ENCODE measurements at places on chromosomes 2 and 18. TPM values are rescaled to one million over a fixed set of nuclear protein-coding genes. Genes with fewer than 3 reads are reported as not detected.

The ZNF532 gene
- total RNA-seq: 31.8 TPM

The TBR1 gene
- total RNA-seq: not detected

The CDK15 gene
- 5.7 TPM for total RNA-seq

The HOXD12 gene
- total RNA-seq: not detected

The TPRKB gene
- total RNA-seq: 41.1 TPM

The TDRD15 gene
- not detected for total RNA-seq

The ST8SIA5 gene
- not detected for total RNA-seq

The AQP12B gene
- not detected for total RNA-seq

The SLC14A1 gene
- total RNA-seq: 0.38 TPM

The GAL3ST2 gene
- 1.0 TPM for total RNA-seq

The DLX1 gene
- total RNA-seq: 0.16 TPM

The SLC40A1 gene
- total RNA-seq: 12.3 TPM

The PLEKHA3 gene
- 4.6 TPM for total RNA-seq

The TNFRSF11A gene
- 0.13 TPM for total RNA-seq

The SLC23A3 gene
- total RNA-seq: under 0.01 TPM

The ARHGAP15 gene
- not detected for total RNA-seq

The CENPA gene
- total RNA-seq: 51.2 TPM

The ARHGAP28 gene
- total RNA-seq: 8.9 TPM

The TMX3 gene
- 21.7 TPM for total RNA-seq

The DNAH6 gene
- total RNA-seq: under 0.01 TPM

The SULT1C4 gene
- total RNA-seq: 90.4 TPM

The HOXD13 gene
- total RNA-seq: not detected

The ALK gene
- not detected for total RNA-seq

The SOWAHC gene
- 8.9 TPM for total RNA-seq

The ALPP gene
- not detected for total RNA-seq
